ENCODE measurements at places on chromosomes 11 and 22.

DNA sequence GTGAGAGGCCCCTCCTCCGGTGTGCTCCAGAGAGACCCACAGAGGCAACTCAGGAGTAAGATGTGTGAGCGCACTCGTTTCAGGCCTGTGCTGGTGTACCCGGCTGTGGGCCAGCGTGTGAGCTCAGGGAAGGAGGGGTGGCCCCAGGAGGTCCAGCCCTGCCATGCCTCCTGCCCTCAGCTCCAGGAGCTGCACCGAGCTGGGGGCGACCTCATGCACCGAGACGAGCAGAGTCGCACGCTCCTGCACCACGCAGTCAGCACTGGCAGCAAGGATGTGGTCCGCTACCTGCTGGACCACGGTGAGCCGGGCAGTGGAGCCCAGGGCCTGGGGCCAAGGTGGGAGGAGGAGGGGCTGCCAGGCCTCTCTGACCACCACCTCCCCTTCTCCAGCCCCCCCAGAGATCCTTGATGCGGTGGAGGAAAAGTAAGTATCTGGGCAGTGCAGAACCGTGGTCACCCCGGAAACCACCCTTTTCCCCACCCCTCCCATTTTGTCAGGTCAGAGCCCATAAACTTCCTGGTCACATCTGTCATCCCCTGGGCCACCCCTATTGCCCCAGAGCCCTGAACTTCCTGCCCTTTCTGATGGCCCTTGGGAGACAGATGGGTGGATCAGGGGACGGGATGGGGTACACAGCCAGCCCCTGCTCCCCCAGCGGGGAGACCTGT lies 2.5 kb upstream of the MDK start:
- DNase-seq: no peak

- no peak for DNase-seq
Observed at GRCh38 chr11:47436726-47437125, 10.5 kb upstream of the PSMC3 start.

DNA sequence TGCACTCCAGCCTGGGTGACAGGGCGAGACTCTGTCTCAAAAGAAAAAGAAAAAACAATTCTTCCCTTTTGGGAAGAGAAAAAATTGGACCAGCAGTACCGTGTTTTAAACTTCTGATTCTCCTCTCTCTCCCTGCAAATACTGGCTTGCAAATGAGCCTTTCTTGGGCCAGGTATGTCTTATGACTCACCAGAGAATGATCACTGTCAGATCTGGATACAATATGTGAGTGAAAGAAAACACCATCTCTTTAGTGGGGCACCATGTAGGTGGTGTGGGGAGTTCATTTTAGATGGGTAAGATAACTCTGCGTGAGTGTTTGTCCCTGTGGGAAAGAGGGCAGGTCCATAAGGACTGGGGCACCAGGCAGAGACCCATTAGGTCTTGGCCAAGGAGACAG lies 2.4 kb upstream of the SCGB2A2 start:
- DNase-seq: no peak

DNA sequence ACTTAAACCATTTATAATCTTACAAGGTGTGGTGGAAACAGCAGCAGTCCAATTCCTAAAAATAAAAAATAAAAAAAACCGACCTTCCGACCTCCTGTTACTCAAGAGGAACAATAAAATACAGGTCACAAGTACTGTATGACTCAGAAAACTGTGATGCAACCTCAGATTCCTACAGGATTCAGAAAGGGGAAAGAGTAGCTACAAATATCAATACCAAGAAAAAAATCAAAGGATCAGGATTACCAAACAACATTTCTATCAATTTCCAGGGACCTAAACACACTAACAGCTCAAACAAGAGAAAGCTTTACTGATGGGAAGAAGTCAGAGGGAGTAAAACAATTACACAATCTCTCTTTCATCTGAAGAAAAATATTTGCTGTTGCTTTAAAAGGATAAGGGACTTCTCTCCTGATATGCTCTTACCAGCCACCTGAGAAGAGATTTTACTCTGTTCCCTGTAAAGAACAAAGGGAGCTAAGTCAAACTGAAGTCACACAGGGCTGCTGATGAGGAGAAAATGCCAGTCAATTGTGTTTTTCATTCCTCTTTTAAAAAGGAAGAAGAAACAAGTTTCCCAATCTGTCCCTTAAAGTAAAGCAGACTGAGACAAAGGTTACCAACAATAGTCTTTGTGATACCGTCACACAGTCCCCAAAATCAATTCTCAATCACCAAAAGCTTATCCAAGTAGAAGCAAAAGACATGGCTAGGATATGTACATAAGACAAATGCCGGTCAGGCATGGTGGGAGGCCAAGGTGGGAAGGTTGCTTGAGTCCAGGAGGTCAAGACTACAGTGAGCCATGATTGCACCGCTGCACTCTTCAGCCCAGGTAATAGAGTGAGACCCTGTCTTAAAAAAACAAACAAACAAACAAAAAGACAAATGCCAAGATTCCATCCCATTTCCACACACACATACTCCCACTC lies 39.3 kb downstream of the AMBRA1 start:
- peak; percentile 89 for DNase-seq

DNA sequence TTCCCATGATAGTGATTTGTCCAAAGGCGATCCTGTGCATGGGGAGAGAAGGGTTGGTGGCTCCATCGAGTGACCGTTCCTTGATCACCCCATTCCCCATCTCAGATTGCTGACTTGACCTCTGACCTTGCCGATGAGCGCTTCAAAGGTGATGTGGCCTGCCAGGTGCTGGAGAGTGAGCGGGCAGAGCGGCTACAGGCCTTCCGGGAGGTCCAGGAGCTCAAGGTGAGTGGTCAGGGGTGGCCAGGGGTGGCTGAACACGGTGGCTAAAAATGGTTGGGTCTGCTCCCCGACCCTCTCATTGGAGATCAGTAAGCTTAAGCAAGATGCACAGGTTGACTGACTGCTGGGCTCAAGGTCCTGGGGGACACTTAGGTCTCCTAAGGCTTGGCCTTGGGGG lies 148.7 kb downstream of the MYO18B start:
- DNase-seq: no peak

DNA sequence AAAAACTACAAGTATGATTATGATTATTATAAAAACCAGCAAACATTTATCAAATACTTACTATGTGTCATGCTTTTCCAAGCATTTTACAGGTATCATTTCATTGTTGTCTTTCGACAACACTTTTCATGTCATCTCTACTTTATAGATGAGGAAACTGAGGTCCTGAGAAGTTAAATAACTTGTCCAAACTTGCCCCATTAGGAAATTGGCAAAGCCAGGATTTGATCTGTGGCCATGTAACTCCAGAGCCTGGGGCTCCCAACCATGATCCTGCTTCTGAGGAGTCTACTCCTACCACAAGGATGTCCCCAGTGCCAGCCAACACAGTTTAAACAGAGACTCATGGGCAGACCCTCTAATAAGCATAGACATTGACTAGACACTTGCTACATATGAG lies 15.2 kb downstream of the EHF start:
- no peak for DNase-seq

GRCh38 chr22:35517769-35518530 lies 22.7 kb upstream of the RASD2 start:
- no peak for DNase-seq

DNA sequence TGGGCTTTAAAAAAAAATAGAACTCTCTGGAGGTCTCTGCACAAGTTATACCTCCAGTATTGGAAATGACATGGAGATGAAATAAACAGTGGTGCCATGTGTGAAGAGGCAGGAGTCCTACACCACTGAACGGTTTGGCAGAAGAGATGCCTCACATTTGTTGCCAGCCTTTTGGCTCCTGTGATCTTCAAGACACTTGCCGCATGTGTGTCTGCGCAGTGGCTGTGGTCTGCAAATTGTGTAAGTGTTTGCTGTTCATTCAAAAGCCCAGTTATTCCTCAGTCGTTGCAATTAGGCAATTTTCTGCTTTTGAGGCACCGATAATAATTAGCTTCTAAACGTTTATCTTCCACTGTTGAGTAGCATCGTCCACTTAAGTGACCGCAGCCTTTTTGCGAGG lies 319.1 kb downstream of the BRD1 start:
- no peak for DNase-seq

DNA sequence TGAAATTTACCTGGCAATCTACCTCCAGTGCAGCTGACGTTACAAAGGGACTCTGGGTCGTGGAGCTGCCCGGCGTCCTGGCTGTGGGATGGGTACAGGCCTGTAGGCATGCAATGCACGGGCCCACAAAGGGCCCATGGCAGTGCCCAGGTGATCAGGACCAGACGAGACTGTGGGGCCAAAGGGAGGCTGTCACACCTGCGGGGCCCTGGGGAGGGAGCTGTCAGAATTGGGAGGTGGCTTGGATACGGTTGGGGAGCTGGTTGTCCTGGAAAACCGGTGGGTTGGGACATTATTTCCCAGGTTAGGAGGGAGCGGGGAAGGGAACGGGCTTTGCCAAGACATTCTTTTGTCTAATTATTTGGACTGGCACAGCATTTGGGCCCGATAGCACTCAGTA lies 958.5 kb downstream of the BRD1 start:
- no peak for DNase-seq
